ENCODE measurements at places on chromosomes 6 and 20.
A peak's percentile ranks its signal among the peaks of the same experiment; 100 is the strongest.

GRCh38 chr20:49560186-49560585 lies 7.8 kb downstream of the PTGIS start:
- DNase-seq, result no peak

DNA sequence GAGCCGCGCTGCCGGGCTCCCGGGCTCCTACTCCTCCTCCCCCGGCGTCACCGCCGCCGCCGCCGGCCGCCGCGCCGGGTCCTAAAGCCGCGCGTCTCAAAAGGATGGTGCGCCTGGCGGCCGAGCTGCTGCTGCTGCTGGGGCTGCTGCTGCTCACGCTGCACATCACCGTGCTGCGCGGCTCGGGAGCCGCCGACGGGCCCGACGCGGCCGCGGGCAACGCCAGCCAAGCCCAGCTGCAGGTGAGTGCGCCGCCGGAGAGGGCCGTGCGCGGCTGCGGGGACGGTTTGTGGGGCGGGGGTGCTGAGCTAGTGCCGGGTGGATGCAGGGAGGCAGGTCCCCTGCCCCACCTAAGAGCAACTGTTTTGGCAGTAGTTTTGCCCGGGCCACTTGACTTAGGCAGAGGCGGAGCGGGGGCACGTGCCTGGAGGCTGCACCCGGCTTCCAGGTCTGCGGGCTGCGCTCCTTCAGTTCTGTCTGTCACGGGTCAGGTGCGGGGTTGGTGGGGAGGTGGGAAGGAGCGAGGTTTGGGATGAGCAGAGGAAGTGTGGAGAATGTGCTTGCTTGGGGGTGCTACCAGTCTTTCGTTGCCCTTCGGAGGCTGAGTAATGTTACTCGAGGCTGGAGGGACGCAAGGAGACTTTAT lies 722 bp downstream of the ISM1 start:
- DNase-seq, result peak; percentile 68

DNA sequence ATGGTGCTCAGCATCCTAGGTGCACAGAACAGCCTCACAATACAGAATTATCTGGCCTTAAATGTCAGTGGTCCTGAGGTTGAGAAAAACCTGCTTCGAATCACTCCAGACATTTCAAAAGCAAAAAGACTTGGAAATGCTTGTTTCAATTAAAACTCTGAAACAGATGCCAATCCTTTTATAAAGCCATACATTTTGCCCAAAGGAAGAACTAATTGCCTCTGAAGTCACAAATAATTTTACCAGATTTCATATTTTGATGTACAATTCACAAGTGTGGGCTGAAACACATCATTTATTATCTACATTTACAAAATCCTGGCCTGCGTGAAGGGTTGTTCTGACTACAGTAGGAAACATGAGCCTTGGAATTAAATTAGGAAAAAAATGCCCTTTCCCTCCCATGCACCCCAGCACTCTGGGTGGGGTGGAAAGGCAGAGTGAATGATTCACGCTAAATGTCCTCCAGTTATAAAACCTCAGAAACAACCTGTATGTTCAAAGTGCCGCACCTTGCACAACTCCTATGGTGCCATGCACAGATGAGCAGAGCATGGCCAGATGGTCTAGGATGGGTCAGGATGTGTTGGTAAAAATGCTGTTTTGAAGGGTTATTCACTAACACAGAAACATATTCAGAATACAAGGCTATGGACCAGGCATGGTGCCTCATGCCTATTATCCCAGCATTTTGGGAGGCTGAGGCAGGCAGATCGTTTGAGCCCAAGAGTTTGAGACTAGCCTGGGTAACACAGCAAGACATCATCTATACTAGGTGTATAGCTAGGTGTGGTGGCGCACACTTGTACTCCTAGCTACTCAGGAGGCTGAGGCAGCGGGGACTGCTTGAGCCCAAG lies 87.0 kb downstream of the ZMYND8 start:
- no peak for DNase-seq

- no peak for DNase-seq
Measured at GRCh38 chr6:96900873-96901272, 3.2 kb upstream of the NDUFAF4 start.
